ENCODE measurements at places on chromosomes 4 and X.

DNA sequence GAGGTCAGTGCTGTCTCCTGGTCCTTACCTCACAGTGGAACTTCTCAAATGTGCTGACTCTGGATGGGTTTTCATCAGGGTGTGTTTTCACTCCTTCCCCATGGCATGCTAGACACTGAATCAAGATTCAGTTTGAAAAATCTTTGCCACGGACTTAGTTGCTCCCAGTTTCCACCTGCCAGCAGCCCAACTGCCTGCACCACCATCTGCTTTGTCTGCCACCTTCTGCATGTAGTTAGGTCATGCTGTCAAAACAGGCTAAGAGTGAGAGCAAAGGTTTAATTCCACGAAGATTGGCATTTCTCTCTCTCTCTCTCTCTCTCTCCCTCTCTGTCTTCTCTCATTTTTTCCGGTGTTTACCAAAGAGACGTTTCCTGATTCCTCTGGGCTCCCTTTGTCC, 258.0 kb upstream of the EDNRA start:
- DNase-seq, result no peak

GRCh38 chr4:184573701-184574100, 75.5 kb downstream of the CASP3 start:
- DNase-seq, result no peak

DNA sequence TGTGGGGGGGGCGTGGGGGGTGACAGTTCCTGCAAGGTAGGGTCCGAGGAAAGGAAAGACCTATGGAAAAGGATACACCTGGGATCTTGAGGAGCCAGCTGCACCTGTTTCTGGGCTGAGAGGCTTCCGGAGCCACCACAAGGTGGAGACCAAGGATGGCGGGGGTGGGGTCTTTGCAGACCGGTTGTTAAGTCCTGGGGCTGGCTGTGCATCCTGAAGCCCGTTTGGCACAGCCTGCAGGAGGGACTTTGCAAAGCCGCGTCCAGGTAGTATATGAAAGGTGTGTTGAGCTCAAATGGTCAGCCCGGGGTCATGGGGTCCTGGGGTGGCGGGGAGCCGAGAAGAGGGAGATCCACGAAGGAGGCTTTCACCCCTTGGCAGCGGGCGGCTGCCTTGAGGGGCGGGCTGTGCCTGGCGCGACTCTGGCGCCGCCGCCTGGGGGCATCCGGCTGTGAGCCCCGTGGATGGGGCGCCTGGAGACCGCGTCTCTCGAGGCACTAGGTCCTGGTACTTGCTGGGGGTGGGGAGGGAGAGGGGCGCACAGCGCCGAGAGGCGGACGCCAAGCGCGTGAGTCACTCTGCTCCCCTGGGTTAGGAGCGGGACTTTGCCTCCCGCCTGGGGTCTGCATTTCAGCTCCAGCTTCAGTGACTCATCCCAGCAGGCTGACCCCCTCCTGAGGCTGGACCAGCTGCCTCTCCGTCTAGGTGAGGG, 58.2 kb upstream of the DYNLT3 start:
- no peak for DNase-seq

DNA sequence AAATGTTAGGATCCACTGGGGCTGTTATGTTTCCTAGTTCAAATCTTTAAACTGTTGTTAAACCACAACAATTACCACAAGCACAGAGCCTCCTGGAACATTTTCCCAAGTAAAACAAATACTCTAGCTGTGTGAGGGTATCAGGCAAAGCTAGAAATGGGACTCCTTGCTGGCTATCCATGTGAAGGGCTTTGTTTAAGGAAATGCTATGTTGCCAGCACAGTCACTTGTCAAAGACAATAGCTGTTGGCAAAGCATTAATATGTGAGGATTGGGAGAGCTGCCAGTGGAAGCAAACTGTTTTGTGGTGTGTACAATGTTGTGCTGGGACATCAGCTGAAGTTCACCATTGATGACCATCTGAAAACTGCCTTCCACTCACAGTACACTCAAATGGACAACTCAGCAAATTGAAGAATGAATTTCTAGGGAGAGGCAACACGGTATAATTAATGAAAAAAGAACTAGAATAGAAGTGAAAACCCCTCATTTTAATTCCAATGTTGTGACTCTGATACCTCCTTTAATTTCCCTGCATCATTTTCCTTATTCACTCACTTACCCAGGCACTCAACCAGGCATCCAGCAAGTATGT, 100.8 kb downstream of the ANXA3 start:
- DNase-seq, result no peak

- DNase-seq, result no peak
Measured at GRCh38 chr4:8523175-8523574, 57.0 kb upstream of the GPR78 start.

DNA sequence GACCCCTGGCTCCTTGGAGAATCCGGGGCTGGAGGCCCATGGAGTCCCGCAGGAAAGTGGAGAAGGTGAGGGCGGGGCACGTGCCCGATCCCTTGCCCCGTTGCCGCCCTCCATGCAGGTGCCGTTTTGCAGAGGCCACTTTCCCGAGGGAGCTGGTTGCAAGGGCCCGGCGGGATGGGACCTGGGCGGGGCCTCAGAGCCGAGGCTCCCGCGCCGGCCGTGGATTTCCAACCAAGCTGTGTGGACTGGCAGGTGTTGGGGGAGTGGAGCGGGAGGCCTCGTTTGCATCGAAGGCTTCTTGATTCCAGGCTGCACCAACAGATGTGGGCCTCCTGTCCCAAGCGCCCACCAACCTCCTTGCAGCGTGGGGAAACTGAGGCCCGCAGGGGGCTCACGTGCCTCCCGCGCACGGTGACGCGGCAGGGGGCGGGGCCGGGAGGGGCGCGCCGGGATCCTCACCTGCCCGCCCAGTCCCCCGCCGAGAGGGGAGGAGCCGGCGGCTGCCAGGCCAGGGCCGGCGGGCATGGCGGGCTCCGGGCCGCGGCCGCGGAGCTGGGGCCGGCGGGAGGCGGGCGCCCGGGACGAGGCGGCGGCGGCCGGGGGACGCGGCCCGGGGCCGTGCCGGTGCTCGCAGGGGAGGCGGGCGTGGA, 24.9 kb downstream of the SH3BP2 start:
- DNase-seq, result no peak
